GM18507 (cell line): ENCODE measurements at places on chromosomes 5 and 9.

- no peak for DNase-seq
Observed at GRCh38 chr5:56048124-56048523, 53.4 kb upstream of the IL6ST start.

DNA sequence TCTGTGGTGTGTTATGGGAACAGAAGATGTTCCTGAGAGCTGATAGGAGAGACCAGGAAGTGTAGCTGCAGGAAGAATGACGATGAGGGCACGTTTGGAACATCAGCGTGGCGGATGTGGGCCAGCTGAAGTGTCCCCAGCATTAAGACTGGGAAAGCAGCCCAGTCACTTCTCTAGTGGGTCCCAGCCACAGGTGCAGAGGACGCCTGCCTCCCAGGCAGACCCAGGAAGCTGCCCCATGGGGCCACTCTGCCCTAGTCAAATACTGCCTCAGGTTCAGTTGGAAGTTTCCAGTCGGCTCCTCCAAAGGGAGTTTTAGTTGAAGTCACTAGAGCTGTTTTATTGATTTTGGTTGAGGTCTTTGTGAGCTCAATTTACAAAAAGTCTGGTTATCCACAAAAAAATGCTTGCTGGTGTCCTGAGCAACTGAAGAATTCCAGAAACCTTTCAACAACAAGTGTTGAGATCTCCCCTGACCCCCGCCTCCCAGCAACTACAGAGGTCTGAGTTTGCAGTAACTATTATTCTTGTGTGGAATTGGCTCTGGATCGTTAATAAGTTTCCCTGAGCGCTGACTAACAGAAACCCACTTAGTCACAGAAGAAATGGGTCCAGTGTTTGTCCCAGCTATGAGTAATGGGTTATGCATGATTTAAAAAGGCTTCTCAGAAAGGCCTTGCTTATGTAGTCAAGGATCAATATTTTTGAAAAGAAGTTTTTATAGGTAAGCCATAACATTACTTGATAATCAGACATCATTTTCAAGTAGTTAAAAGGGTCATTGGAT, 294.1 kb downstream of the FANCC start:
- DNase-seq = no peak

DNA sequence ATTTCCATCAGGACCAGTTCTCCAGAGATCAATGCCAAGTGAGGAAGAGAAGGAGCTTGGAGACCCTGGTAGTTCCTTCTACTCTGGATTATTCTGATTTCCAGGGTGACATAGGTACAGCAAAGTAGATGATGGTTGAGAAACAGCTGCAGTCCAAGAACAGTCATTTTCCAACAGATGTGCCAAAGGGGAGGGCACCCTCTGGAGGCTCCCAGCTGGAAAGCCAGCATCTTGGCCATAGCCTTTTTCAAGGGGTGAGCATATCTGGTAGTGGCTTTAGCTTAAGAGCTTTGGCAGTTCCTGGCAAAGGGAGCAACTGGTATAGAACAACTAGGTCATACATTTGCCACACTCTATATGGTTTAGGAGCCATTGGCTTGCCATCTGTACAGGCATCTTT, 492.7 kb downstream of the RASEF start:
- DNase-seq = no peak

DNA sequence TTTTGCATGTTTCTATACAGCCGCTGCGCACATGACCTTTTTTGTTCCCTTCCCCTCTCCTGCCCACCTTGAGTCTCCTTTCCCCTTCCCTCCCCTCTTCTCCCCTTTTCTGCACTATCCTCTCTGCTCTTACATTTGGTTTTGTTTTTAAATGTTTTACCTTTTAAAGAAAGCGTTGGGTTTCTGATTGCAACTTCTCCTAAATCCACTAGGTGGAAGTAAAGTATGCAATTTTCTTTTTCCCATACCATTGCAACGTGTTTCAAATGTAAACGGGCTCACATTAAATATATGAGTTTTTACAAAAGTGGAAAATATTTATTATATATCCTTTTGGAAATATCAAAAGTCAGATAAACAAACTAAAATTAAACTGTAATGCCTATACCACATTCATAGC, 500.9 kb downstream of the DIRAS2 start:
- no peak for DNase-seq
